ENCODE measurements at places on chromosomes 3 and 15.

- peak; percentile 13 for DNase-seq
Observed at GRCh38 chr15:59492389-59493377, 54.7 kb downstream of the FAM81A start.

- no peak for DNase-seq
Observed at GRCh38 chr3:69343875-69344274, 42.0 kb downstream of the FRMD4B start.

DNA sequence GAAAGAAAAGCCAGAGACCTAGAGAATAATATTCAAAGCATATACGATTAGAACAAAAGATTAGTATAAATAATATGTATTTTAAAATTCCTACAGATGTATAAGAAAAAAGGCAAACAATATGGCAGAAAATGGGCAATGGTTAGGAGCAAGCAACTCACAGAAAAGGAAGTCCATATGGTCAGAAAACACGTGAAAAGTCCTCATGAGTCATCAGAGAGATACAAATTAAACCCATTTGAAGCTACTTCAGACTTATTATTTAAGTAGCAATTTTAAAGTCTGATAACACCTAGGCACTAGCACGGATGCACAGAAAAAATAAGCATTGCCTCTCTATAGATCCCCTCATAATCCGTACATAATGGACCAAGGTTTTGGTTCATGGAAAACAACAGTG lies 25.6 kb downstream of the SLC7A14 start:
- DNase-seq = no peak

DNA sequence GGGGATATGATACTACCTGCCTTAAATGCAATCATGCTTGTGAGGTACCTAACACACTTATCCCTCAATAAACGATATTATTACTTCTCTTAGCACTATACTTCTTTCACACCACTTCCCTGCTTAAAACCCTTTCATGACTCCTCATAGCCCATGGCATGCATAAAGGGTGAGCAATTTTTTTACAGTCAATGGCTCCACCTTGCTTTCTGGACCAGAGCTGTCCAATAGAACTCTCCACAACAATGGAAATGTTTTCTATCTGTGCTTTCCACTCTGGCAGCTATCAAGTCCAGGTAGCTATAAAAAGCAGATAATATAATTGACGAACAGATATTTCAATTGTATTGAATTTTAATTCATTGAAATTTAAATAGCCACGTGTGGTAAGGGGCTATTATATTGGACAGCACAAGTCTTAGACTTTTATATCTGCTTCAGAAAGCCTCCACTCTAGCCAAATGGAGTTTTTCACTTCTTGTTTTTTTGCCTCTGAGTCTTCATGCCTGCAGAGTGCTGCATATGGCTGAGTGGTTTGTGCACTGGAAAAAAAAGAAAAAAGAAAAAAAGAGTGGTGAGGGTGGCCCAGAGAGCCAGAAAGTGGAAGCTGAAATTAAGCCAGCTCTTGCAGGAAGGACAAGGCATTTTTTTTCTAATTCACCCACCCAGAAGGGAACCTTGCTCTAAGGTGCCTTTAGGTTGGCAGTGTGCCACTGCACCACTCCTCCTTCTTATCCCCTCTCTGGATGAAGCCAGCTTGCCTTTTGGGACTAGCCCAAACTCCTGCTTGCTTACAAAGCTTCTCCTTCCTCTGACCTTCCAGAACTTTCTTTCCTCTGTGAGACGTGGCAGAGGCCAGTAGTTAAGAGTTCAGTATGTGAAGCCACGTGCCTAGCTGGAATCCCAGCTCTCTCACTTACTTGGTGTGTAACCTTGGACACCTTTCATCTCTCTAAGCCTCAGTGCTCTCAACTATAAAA lies 239.0 kb upstream of the LRTM1 start:
- no peak for DNase-seq

DNA sequence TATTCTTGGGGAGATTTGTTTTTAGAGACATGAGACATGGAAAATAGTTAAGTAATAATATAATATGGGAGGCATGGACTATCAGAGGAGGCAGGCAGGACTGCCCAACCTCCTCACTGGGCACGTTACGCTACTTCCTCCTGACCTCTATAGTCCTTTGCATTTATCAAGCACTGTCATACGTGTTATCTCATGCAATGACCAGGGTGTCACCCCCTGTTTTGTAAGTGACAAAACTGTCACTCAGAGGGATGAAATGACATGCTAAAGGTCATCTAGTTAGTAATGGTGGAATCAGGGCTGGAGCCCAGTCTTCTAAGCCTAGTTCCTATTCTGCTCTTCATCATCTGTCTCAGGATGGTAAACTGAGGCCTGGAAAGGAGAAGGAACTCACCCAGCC lies 66.7 kb downstream of the ST6GAL1 start:
- DNase-seq = no peak

All from T47D (cell line).